ENCODE measurements at places on chromosomes 12 and 14.

DNA sequence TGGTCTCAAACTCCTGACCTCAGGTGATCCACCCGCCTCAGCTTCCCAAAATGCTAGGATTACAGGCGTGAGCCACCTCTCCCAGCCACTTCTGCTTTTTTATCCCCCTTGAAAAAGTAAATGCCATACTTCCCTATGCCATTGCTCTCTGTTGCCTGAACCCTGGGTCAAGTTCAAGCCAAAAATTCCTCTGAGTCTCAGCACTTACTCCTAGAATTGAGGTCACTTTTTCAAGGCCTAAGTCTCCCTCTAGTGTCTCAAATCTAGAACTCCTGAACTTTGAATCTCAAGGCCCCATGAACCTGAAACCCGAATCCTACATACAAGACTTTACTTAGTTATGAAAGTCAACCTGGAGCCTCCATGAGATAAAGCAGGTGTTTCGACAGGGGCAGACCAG lies 1.4 kb upstream of the APOBEC1 start:
- no peak for DNase-seq

DNA sequence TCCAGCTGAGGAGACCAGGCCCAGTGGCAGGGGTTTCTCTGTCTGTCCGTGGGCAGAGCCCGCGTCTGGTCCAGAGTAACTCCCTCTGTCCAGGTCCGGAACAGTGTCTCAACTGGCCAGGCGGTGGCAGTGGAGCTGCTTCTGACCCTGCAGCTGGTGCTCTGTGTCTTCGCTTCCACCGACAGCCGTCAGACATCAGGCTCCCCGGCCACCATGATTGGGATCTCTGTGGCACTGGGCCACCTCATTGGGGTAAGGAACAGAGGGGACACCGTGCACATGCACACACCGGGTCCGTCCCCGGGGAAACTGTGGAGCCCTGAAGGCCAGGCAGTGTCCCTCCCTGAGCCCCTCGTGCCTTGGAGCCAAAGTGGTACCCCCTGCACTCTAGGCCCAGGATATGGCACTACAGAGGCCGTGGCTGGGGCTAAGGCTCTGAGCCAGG lies 1.5 kb downstream of the AQP6 start:
- peak; percentile 85 for DNase-seq

DNA sequence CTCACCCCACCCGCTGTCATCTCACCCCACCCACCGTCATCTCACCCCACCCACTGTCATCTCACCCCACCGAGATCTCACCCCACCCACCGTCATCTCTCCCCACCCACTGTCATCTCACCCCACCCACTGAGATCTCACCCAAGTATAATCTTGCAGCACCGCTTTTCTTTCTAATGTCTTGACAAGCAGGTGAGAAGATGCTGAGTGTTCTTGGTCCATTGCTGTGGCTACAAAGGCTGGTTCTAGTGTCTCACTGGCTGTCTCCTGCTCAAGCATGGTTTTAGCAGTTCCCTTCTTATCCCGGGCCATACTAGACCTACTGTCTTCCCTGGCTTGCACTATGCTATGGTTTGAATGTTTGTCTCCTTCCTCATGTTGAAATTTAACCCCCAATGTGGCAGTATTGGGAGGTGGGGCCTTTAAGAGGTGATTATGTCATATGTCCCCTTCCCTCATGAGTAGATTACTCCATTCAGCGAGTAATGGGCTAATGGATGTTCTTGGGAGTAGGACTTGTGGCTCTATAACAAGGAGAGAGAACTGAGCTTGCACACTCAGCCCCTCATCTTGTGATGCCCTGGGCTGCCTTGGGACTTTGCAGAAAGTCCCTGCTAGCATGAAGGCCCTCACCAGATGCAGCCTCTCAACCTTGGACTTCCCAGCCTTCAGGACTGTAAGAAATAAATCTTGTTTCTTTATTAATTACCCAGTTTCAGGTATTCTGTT lies 47.7 kb upstream of the PPP2R5C start:
- DNase-seq = no peak

- DNase-seq = no peak
Measured at GRCh38 chr12:48265777-48266176, 62.7 kb upstream of the OR10AD1 start.

DNA sequence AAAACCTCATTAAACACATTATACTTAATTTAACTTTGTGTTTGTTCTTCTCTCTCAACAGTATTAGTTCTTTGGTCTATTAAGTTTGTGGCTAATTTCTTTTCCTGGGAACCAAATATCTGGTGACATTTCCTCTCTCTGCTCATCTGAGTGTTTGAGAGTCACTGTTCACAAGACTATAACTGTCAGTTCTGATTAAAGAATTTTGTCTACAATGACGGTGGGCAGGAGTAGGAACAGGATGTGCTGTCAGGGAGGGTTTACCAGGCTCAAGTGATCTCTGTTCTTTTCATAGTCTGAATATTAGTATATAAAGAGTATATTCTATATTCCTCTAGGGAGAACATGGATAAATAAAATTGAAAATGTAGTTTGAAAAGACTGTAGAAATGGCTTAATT lies 92.9 kb downstream of the ALG10B start:
- DNase-seq = no peak

- peak; percentile 69 for DNase-seq
Measured at GRCh38 chr14:69259527-69260189, at the start of gene GALNT16. Gene GALNT16 (plus strand): TSS chr14:69260158. CDS start chr14:69260291, 133 bp downstream.

DNA sequence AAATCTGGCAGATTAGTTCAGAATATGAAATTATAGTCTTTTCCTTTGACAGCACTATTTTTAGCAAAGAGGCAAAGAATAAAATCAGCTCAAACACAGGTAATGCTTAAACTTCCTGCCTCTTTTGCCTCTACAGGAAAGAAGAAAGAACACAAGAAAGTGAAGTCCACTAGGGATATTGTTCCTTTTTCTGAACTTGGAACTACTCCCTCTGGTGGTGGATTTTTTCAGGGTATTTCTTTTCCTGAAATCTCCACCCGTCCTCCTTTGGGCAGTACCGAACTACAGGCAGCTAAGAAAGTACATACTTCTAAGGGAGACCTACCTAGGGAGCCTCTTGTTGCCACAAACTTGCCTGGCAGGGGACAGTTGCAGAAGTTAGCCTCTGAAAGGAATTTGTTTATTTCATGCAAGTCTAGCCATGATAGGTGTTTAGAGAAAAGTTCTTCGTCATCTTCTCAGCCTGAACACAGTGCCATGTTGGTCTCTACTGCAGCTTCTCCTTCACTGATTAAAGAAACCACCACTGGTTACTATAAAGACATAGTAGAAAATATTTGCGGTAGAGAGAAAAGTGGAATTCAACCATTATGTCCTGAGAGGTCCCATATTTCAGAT lies 17.4 kb downstream of the TMPO start:
- no peak for DNase-seq

- DNase-seq = no peak
Measured at GRCh38 chr12:47091009-47091408, 11.2 kb upstream of the AMIGO2 start.

DNA sequence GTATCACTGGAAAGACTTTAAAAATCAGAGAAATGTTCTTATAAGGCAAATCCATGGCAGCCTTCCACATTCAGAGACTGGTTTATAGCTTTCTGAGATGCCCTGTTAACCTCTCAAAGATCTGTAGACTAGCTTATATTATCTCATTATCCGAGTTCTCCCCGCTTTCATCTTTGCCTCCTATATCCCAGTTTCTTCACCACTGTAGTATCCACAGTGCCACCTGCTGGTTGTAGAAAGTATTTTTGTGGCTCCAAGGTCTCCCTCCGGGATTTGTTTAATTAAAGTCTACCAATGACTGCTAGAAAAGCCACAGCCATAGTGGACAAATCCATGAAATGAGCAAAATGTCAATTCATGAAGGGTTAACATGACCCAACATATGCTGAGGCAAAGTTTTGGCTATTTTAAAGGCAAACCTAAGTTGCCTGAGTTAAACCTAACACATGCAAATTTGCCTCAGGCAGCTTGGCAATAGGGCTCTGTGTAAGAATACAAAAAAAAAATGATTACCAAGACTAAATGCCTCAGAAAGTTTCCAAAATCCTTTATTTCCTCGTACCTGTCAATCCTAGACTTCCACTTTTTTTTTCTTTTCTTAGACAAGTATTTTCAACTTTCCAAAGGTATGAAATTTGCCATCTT lies 218.8 kb upstream of the BMP4 start:
- no peak for DNase-seq
